ENCODE measurements at places on chromosomes 7 and 10. TPM values are rescaled to one million over a fixed set of nuclear protein-coding genes. Genes with fewer than 3 reads are reported as not detected.

Gene HOXA6
- total RNA-seq, result 20.2 TPM

Gene HHEX
- 4.0 TPM for total RNA-seq

Gene AIFM2
- total RNA-seq, result 22.7 TPM

- DNase-seq, result no peak
Measured at GRCh38 chr7:20352573-20353306, 22.0 kb downstream of the ITGB8 start.

GRCh38 chr10:110458266-110458920 lies 39.3 kb upstream of the DUSP5 start:
- DNase-seq, result no peak

DNA sequence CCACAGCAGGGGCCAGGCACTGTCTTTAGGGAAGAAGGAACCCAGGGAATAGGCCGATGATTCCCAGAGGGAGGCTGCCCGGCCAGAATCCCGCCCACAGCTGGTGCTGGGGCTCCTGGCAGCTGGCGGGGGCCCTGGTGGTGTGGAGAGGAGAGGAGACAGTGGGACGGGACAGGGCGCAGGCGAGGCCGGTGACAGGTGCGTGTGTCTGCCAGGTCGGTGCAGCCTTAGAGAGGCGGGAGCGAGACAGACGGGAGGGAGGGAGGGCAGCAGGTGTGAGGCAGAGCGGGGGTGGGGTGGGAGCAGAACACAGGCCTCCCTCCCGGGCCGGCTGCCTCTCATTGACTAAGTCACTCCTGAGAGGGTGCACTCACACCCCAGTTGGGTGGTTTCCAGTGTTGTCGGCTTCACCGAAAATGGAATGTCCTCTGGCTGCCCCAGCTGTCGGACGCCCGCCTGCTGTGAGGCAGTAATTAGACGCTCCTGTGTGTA lies 55.2 kb downstream of the ELFN1 start:
- peak; percentile 60 for DNase-seq

DNA sequence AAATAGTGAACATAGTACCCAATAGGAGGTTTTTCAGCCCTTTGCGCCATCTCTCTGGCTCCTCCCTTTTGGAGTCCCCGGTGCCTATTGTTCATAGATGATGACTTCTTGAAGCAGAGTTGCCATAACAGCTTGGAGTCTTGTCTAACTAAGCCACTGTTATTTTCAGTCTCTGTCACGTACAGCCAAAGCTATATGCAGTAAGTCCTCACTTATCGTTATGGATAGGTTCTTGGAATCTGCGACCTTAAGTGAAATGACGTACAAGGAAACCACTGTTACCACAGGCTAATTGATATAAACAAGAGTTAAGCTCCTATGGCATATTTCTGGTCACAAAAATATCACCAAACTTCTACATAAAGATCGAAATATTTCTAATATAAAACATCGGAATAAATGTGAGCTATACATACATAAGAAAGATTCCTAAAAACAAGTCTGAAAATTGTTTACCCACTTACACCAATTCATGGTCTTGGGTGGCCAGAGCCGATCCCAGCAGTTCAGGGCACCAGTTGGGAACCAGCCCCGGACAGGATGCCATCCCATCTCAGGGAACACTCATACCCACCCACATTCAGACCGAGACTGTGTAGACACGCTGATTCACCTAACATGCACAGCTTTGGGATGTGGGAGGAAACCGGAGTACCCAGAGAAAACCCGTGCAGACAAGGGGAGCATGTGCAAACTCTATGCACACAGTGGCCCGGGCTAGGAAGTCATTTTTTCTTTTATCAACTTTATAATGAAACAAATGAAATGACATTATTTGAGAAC lies 76.0 kb upstream of the PRPS1L1 start:
- no peak for DNase-seq

DNA sequence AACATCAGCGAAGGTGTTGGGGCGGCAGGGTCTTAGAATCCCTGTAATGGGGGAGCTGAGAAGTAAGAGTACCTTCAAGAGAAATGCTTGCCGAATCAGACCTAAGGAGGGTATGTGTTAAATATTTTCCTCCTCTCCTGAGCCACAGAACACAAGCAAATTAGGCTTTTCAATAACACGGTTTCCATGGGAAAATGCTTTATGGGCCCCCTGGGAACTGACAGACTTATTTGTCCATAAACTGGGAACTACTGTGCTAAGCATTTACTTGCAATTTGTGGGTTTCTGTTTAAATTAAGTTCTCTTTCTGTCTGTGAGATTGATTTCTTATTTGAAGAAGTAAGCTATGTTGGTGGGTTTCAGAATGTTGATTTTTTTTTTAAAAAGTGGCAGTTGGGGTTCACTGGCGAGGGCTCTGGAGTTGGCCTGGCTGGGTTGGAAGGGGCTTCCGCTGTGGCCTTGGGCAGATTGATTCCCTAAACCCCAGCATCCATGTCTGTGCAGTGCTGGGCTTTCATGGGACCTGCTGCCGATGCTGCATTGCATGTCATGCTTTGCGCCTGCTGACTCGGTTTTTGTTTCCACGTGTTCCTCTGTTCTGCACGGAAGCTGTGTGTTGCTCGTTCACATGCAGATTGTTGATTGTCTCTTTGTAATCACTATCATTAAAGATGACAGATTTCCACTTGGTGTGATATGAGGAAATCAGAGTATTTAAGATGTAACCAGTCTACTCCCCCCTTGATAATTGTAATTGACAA lies 7.2 kb downstream of the RBM17 start:
- no peak for DNase-seq

DNA sequence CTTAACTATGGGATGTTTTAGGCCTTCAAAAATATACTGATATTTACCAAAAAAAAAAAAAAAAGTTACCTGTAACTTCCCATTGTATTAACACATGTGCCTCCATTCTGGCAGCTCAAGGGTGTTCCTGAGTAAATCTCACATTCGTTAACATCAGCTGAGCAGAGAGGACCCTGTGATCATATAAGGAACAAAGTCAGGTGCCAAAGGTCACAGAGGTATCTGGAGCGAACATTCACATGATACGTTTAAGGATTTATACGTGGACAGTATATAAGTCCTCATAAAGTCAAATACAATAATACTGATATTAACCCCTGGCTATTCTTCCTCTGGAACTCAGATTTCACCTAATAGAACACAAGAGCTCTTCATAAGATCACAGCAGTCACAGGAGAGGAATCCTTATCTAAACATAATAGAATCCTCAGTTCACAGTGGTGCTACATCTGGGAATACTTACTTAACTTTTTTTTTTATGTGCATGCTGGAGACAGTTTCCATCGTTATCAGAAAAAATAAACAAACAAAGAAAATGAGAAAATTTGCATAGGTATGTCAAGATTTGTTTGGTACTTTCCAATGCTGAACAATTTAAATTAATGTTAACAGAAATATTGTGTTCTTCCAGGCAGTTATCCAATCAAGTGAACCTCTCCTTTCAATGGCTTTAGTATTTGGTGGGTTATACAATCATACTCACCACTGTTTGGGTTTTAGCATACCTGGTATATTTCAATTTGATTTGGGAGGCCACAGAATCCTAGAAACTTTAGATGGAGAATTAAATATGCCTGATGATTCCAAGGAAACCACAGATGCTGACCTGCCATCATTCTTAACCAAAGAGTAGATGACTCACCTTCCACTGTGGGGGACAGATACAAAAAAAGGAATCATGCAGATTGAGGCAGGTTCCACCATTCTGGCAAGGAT lies 6.6 kb downstream of the CUBN start:
- DNase-seq, result no peak

- no peak for DNase-seq
Measured at GRCh38 chr10:79071396-79071923, 2.7 kb downstream of the ZMIZ1 start.

- no peak for DNase-seq
Measured at GRCh38 chr7:66146701-66147100, 32.1 kb downstream of the CRCP start.

All from mucosa of descending colon (tissue), 3 donors.